ENCODE measurements at places on chromosomes 4 and X. TPM values are rescaled to one million over a fixed set of nuclear protein-coding genes. Genes with fewer than 3 reads are reported as not detected.

EFHC2 gene
- 0.22 TPM for polyA plus RNA-seq

VCX2 gene
- not detected for polyA plus RNA-seq

MAEA gene
- polyA plus RNA-seq = 83.5 TPM

TECRL gene
- polyA plus RNA-seq = not detected

GAGE1 gene
- polyA plus RNA-seq = not detected

C4orf54 gene
- not detected for polyA plus RNA-seq

ETDA gene
- polyA plus RNA-seq = not detected

BMX gene
- 0.09 TPM for polyA plus RNA-seq

SEPSECS gene
- 5.8 TPM for polyA plus RNA-seq

SCFD2 gene
- polyA plus RNA-seq = 5.4 TPM

PCDH11X gene
- polyA plus RNA-seq = not detected

CSAG3 gene
- not detected for polyA plus RNA-seq

P2RY8 gene
- 23.5 TPM for polyA plus RNA-seq

GAGE2A gene
- not detected for polyA plus RNA-seq

CUL4B gene
- 16.9 TPM for polyA plus RNA-seq

MAOB gene
- polyA plus RNA-seq = not detected

EGFL6 gene
- not detected for polyA plus RNA-seq

ERAS gene
- polyA plus RNA-seq = not detected

COL4A5 gene
- polyA plus RNA-seq = not detected

SPANXA2 gene
- not detected for polyA plus RNA-seq

CT47A1 gene
- not detected for polyA plus RNA-seq

All from CD14-positive monocyte (primary cell).